HS-27A (cell line): ENCODE measurements at places on chromosomes 1 and 21.

GRCh38 chr1:100834777-100835660 is 59.6 kb downstream of the EXTL2 start:
- DNase-seq = no peak

DNA sequence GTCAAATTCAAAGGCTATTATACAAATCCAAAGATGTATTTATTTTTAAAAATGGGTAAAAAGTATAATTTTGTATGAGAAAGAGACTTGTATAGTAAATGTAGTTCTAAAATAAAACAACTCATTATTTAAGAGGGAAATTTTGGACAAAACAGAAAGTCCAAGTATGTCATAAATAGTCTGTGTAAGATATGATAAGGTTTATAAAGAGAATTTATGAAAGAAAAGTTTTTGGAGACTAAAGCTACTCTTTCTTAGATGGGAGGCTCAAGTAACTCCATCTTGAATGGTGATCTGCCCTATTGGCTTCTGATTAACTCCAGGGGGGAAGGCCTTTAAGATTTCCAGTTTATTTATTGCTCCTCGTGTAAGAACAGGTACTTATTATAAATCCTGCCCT is 14.7 kb upstream of the OR2T27 start:
- no peak for DNase-seq

DNA sequence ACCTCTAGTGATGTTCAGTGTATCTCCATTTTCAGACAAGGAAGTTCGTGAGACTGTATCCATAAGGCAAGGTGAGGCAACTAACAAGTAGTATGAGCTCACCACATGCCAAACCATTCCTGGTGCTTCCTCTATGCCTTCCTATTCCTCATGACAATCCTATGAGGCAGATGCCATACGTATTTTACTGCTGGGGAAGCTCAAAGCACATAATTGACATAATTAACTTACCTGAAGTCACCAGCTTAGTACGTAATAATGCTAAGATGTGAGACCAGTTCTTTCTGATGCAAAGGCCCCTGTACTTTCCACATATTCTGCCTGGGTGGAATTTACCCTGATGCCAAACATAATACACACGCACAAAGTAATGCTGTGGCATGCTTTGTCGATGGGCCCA is 83.6 kb upstream of the NFIA start:
- no peak for DNase-seq

DNA sequence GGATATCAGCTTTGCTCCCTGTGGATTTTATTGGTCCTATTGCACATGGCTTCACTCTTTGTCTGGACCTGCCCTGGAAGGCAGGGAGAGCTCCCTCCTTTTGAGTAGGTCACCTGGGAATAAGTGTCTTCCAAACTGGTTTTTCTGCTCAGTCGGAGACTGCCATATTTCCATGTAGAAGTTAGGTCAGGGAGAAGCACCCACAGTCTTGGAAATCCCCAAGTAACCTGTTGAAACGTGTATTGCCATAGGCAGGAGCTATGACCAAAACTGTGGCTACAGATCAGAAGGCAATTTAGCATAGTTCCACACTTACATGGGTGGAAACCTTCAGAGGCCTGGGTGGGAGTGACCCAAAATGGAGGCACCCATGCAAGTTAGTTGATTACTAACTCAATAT is 3.5 kb upstream of the GNG12 start:
- no peak for DNase-seq

- DNase-seq = no peak
These were observed 471.8 kb upstream of the PRMT6 start for GRCh38 chr1:106584676-106585075.

DNA sequence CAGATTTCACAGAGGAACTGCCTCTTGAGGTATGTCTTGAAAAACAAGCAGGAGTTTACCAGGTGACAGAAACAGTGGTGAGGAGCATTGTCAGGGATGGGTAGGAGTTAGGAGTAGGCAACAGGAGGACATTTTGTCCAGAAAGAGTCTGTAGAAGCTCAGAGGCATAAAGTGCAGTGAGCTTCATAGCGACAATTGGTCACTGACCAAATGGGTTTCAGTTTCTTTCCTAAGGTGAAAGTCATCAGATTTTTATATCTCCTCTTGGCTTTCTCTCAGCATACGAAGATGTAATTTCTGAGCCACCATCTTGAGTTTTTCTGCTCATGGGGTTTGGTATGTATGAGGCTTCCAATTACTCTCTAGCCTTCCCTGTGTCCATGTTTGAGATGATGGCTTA is 29.3 kb upstream of the FASLG start:
- DNase-seq = no peak

DNA sequence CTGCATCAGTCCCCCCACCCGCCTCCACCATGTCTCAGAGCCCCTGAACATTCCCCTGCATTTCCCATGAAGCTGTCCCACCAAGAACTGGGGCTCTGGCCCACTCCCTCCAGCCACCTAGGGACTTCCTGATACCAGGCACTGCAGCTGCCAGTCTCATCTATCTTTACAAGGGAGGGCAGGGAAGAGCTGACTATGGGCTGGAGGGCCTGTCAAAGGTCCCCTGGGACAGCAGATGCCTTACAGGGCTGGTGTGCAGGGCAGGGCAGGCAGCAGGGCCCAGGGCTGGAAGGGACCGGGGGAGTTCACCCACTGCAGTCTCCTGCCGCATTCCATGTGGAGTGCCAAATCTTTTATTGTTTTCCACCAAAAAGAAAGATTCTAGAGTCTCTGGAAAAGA is 17.6 kb downstream of the SHISA4 start:
- no peak for DNase-seq

GRCh38 chr1:212353181-212353580 is 61.5 kb downstream of the PACC1 start:
- DNase-seq = no peak

GRCh38 chr1:942864-943533 is 16.1 kb downstream of the NOC2L start:
- DNase-seq = no peak

DNA sequence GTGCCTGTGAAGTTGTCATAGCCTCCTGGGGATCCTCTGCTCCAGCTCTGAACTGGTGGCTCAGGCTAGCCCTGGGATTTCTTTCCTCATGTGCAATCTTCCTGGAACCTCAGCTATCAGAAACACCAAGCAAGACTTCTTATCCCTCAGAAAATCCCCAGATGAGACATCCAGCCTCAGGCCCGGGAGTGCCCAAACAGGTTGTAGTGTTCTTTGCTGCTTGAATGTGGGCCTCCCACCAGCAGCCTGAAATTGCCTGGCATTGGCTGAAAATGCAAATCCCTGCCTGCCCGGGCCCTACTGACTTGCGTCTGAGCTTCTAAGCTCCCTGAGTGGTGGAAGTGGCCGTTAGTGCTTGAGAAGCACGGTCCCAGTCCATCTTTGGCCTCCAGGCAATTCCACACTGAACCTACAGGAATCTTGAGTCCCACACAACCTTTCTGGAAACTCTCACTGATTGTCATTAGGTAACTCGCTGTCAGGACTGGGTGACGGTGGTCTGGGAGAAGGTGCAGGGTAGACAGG is 146.8 kb downstream of the ZBTB18 start:
- DNase-seq = no peak

GRCh38 chr1:4394366-4394765 is 260.0 kb upstream of the AJAP1 start:
- no peak for DNase-seq

GRCh38 chr1:44619261-44619900 is 54.9 kb downstream of the TMEM53 start:
- no peak for DNase-seq

GRCh38 chr1:46755121-46755520 is 36.2 kb upstream of the EFCAB14 start:
- DNase-seq = no peak

DNA sequence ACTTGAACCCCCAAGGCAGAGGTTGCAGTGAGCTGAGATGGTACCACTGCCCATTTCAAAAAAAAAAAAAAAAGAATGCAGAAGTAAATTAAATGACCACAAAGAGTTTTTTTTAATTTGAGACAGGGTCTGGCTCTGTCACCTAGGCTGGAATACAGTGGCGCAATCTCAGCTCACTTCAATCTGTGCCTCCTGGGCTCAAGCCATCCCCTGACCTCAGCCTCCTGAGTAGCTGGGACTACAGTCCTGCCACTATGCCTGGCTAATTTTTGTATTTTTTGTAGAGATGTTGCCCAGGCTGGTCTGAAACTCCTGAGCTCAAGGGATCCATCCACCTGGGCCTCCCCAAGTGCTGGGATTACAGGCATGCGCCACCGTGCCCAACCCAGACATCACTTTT is 20.2 kb upstream of the GPR157 start:
- DNase-seq = no peak

DNA sequence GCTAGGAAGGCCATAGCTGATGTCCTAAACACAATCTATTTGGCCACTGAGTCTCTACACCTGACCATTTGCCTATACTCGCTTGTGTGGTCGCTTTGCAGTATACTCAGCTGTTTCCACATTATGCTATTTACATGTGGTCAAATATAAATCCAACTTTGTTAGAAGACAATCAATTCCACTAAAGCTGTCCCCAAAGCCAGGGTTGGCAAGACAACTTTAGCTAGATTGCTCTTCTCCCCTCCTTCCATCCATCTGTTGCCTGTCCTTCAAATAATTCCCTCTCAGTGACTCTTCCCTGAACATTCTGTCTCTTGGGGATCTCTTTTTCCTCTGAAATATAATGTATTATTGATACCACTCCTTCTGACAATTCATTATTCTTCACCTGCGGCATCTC is 30.1 kb downstream of the AVPR1B start:
- DNase-seq = no peak

DNA sequence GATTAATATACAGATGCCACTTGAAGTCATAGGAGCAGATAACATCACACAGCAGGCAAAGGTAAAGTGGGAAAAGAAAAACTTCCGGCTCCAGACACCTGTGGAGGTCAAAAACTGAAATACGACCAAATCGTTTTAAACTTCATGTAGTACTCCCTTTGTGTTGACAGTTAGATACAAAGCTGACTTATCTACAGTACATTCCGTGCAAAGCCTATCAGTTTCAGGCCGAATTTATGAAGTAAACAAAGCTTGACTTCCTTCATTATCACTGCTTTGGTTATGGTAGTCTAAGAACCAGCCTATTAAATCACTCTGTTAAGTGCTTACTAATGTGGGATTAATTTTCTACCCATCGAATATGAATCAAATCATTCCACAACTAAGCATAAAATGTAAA is 156.3 kb downstream of the SMYD3 start:
- no peak for DNase-seq

- no peak for DNase-seq
These were observed 499 bp upstream of the TRAF5 start for GRCh38 chr1:211326140-211326527.

DNA sequence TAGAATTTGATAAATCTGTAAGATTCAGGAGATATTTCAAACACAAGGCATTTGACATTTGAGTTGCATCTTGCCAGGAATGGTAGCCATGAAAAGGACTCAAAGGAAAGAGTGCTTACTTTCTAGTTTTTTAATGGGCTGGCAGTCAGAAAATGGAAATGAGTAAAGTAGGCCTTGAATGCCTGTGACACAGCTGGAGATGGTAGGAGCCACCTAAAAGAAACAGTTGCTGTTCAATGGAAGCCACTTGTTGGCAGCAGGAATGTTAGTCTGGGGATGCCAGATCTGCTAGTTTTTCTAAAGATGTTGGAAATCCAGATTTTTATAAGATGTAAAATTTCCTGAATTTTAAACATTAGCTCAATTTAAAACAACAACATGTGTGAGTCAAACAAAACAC is 43.6 kb downstream of the CACHD1 start:
- no peak for DNase-seq

DNA sequence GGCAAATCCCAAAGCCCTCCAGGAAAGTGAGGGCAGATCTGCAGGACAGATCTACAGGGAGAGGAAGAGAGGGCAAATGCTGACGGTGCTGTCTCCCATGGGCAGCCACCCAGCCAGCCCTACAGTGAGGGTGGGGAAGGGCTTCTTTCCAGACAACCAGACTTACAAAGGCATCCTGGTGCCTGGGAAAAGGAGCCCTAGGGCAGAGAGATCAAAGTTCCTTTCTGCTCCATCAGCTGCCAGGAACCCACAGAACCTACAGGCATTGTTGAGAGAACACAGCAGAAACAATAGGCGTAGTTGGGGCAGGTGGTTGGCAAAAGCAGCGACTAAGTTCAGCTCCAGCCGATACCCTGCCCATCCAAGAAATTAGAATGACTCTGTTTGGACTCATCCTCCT is 332.4 kb downstream of the KCNH1 start:
- DNase-seq = no peak

DNA sequence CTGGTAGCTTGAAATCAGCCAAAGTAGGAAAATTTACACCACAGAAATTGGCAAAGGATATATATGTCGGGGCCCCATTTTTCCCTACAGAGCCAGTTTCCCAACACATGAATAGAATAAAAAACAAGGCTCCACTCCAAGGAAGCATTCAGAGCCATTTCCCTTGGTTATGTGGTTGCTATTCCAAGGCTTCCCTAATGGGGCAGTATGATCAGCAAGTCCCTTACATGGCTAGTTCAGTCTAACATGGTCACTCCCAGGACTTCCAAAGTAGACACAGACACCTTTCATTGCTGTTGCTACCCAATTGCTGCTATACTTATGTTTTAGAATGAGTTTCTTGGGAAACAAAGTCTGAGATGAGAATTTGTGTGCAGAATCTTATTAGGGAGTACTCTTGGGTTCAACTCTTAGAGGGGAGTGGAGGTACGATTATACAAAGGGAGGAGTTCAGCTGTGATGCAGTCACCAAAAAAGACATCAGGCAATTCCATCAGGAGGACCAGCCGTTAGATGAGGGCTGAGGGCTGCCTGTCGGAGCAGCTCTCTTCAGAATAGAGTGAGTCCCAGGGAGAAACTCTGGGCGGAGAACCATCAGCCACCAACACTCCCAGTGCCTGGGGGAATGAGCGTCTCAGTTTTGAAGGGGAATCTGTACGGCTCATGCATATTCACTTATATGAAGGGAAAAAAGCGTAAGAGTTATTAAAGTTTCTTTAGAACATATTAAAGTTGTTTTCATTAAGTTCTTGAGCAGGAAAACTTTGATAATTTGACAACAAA is 92.9 kb downstream of the C21orf91 start:
- no peak for DNase-seq

- DNase-seq = no peak
These were observed 47.1 kb downstream of the CTH start for GRCh38 chr1:70458131-70458530.

GRCh38 chr1:206769304-206769731 is 1.3 kb upstream of the IL19 start:
- DNase-seq = no peak

DNA sequence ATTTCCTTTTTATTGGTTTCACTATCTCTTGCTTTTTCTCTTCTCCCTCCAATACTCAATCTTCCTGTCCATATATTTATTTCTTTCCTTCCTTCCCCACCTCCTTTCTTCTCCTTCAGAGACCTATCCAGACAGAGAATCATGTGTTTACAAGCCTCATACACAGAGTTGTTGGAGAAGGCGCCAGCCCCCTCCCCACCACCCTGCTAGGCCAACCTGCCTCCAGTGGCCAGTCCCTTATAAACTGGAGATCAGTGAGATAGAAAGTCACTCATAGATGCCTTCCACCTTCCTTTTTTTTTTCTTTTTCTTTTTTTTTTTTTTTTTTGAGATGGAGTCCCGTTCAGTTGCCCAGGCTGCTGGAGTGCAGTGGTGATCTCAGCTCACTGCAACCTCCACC is 53.3 kb downstream of the CD247 start:
- no peak for DNase-seq
